ENCODE measurements at places on chromosomes 13 and 19. TPM values are rescaled to one million over a fixed set of nuclear protein-coding genes. Genes with fewer than 3 reads are reported as not detected.

The ZNF667 gene
- 1.5 TPM for polyA plus RNA-seq

The CPB2 gene
- polyA plus RNA-seq, result not detected

GRCh38 chr19:6516018-6516658 lies 14.0 kb upstream of the TUBB4A start:
- DNase-seq, result peak; percentile 91

The ZNF563 gene
- 1.6 TPM for polyA plus RNA-seq

The KLK14 gene
- polyA plus RNA-seq, result 0.20 TPM

The CGB1 gene
- polyA plus RNA-seq, result not detected

- DNase-seq, result no peak
Measured at GRCh38 chr13:37141011-37141410, 35.5 kb upstream of the CSNK1A1L start.

The ZNF586 gene
- 6.7 TPM for polyA plus RNA-seq

All from heart right ventricle (tissue), 16 donors.